PC-3 (cell line): ENCODE measurements at places on chromosomes 7 and 10. TPM values are rescaled to one million over a fixed set of nuclear protein-coding genes. Genes with fewer than 3 reads are reported as not detected.

Gene RBM17
- 28.4 and 42.0 TPM in 2 replicates for total RNA-seq

Gene ITGB1
- 956 and 1,010 TPM in 2 replicates for total RNA-seq

DNA sequence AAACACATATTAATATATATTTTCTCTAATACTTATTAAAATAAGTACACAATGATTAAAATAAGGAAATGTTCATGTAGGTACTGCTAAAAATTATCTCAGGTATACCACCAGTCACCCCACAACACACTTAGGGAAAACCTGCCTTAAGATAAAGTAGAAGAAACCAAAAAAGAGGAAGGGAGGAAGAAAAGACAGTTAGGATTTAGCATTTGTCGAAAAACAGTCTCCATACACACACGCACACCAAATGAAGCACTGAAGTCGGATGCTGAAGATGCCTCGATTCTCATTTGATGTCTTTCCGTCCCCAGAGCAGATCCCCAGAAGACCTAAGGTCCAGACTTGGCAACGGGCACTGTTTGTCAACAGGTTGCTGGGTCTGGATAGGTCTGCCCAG lies 30.0 kb upstream of the ARID5B start:
- DNase-seq, result no peak

GRCh38 chr7:22346383-22347107 lies 10.4 kb downstream of the RAPGEF5 start:
- DNase-seq, result peak; percentile 36

DNA sequence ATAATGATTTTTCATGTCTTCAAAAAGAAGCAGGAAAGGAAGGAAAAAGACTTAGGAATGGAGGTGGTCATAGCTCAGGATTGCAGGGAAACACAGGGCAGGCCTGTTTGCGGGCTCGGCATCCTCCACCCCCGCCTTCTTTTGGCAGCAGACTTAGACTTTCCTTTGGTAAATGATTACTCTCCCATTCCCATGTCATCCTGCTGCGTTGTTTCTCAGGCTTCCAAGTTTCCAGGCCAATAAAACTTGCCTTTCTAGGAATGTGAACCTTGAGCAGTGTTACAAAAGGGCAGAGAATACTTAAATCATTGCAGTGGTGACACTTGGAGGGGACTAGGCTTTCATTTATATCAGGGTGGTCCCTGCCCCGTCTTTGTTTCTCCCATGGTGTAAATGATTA lies 34.0 kb upstream of the DGKB start:
- DNase-seq, result peak; percentile 12
